ENCODE measurements at places on chromosomes 1 and 21.

- no peak for DNase-seq
Measured at GRCh38 chr1:2224631-2225428, 3.3 kb upstream of the SKI start.

DNA sequence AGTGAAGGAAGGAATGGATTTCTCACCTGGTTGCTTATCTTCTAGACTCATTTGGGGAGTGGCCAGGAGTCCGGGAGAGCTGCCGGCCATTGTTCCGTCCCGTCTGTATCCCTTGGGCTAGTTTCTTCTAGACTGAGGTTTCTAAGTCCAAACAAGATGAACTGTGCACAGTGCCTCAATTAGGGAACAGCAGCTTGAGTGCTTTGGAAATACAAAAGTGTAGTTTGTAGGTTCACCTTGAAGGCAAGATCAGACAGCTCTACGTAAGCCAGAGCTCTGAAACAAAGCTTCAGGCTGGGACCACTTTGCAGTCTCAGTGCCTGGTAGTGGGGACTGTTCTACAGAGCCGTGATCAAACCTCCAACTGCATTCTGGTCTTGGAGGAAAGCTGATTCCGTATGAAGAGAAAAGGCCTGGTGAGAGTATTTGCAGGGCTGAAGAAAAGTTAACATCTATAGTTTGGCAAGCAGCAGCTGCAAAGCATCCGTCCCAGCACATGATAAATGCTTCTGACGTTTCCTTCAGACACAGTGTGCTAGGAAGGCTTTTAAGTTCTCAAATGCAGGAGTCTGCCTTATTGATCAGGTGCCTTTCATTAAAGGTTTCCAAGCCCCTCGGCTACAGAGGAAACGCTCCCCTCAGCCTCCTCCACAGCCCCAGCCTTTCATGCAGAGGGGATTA is 432.8 kb downstream of the KIF26B start:
- no peak for DNase-seq

- DNase-seq, result no peak
Measured at GRCh38 chr1:5010656-5011055, 356.2 kb downstream of the AJAP1 start.

DNA sequence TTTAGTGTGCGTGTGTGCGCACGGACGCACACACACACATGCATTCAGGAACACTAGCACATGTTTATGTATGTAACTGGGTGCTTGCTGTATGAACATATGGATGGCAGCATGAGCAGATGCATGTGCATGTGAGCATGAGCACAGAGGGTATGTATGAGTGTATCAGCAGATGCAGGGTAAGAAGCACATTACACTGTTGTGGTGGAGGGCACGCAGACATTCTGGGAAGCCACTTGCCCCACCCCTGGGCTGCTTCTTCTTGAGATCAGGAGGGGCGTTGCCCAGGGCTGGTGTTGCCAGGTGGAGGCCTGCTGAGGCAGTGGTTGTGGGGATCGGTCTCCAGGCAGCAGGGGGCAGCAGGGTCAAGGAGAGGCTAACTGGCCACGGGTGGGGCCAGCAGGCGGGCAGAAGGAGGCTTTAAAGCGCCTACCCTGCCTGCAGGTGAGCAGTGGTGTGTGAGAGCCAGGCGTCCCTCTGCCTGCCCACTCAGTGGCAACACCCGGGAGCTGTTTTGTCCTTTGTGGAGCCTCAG is 3.9 kb upstream of the P3R3URF start:
- DNase-seq, result peak; percentile 71

GRCh38 chr1:212667223-212668139 is 32.2 kb downstream of the BATF3 start:
- no peak for DNase-seq

DNA sequence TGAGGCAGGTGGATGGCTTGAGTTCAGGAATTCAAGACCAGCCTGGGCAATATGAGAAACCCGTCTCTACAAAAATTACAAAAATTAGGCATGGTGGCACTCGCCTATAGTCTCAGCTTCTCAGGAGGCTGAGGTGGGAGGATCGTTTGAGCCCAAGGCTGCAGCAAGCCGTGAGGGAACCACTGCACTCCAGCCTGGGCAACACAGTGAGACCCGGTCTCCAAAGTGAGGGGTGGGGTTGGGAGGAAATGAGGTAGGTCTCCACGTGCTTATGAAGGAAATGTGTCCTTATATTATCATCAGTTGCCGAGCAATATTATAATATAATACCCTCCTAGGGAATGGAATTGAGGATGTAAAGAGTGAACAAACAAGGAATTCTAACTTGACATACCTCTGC is 2.7 kb downstream of the TMEM50B start:
- DNase-seq, result no peak

DNA sequence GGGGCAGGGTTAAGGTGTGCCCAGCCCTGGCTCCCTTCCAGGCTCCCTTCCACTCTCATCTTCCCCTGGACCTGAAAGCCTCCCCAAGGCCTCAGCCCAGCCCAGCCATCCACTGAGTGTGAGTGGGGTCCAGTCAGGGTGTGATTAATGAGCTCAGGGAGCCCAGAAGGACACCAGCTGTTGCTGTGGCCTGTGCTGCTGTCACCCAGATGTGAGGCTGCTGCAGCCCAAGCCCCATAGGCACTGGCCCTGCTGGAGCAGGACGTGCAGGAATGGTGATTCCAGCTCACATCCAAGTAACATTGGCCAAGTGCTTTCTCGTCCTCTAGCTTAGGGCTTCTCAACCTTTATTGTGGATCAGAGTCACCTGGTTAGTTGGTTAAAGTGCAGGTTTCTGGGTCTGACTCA is 77.6 kb downstream of the EPHB2 start:
- DNase-seq, result no peak

- DNase-seq, result peak; percentile 11
Measured at GRCh38 chr1:65958561-65959350, 166.1 kb downstream of the PDE4B start.

Measured in NCI-H2107 (cell line).